Activated CD4-positive, alpha-beta T cell treated with anti-CD3 and anti-CD28 coated beads, Interleukin-2, amount 10 ng/mL, durations not matched to agents 7 days and 5 days (primary cell): ENCODE measurements at places on chromosomes 6 and 20. TPM values are rescaled to one million over a fixed set of nuclear protein-coding genes. Genes with fewer than 3 reads are reported as not detected.

DNA sequence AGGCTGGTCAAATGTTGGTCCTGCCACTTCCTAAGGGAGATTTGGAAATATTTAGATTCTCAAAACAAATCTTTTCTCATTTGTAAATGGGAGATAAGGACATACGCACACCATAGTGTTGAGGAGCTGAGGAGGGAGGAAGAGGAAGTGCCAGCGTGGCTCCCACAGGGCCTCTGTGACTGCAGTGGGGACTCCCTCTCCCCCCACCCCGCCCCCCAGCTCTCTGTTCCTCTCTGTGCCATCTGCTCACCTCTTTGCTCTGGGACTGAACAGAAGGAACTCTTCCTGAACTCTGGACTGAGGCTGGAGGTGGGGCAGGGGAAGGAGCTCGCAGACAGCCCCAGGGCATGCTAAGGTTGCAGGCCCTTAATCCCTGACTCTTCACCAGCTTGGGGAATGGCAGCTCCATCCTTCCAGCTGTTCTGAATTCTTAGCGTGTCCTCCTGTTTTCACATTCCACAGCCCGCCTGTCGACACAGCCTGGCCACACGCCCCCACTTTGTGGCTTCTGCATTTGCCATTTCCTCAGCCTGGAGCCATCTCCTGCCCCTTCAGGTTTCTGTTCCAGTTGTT, 11.4 kb downstream of the DDX27 start:
- H3K27ac ChIP-seq: no peak overlapping the region
- H3K27me3 ChIP-seq: no peaks in the 10 kb centered on the region
- H3K4me1 ChIP-seq: peaks cover 2% of the 10 kb centered on the region
- DNase-seq: no peak

DNA sequence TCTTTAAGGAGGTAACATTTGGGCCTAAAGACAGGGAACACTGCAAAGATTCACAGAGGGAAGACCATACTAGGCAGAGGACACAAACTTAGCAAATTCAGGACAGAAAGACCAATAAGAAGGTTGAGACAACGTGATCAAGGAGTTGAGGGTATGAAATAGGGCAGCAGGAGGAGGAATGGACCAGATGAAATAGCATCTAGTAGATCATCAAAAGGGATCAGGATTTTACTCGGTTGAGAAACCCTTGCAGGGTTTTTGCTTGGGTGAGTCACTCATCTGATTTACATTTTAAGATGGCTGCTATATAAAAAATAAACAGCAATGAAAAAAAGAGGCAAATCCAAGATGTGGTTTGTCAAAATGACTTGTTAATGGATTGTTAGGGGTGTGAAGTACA, 4.7 kb downstream of the BCLAF1 start:
- no peaks in the 10 kb centered on the region for H3K27me3 ChIP-seq
- peaks cover 75% of the 10 kb centered on the region for H3K4me1 ChIP-seq
- H3K36me3 ChIP-seq: peaks cover 60% of the 10 kb centered on the region
- DNase-seq: no peak
- H3K4me3 ChIP-seq: peak overlapping the region; percentile 4

DNA sequence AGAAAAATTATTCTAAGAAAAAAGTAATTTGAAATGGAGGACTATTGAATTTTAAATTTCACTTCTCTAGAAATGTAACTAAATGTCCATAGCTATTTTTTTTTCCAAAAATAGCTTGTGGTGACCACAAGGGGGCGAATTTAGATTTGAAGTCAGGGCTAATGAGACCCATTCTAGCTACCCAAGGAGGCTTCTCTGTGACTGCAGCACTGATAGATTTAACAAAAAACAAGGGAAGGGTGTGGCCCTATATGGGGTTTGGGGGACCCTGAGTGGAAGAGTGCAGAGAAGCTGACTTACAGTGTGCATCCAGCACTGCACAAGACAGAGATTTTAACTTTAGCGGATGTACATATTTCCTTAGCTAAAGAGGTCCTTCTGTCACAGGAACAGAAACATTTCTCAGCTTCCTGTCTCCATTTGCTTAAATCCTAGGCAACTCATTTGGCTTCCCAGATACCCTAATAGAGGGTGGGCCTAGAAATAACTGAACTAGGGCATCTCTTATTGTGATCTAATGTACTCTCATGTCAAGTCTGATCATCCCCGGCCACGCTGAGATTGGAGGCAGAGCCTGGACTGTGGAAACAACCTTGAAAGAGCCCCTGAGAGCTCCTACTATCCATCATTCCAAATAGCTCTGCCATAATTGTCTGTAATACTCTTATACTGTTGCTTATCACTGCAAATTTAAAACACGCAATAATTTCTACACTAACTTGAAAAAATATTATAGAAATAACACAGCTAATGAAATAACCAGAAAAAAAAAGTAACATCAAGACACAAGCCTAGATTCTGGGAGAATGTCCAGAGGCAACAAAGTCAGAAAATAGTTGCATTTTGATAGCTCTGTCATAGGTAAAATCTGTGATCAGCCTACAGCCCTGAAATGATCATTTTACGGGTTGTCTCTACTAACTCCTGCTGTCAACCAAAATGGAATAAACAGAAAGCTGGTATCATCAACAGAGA, 93.6 kb downstream of the SNAP91 start:
- H3K36me3 ChIP-seq: no peaks in the 10 kb centered on the region
- no peaks in the 10 kb centered on the region for H3K4me1 ChIP-seq
- no peak overlapping the region for H3K4me3 ChIP-seq

- H3K27ac ChIP-seq: no peak overlapping the region
- peaks cover 52% of the 10 kb centered on the region for H3K27me3 ChIP-seq
- no peak overlapping the region for H3K4me3 ChIP-seq
- no peak for DNase-seq
Observed at GRCh38 chr6:31299947-31300346, 28.1 kb upstream of the HLA-C start.

GRCh38 chr6:28203201-28203600, 21.9 kb upstream of the ZSCAN9 start:
- peaks cover 61% of the 10 kb centered on the region for H3K27me3 ChIP-seq
- H3K4me1 ChIP-seq: peaks cover 18% of the 10 kb centered on the region
- H3K4me3 ChIP-seq: no peak overlapping the region
- DNase-seq: no peak

GRCh38 chr20:9995510-9996272, 39.1 kb upstream of the ANKEF1 start:
- no peak for DNase-seq
- H3K4me1 ChIP-seq: no peaks in the 10 kb centered on the region
- no peaks in the 10 kb centered on the region for H3K27me3 ChIP-seq
- no peak overlapping the region for H3K27ac ChIP-seq
- H3K4me3 ChIP-seq: no peak overlapping the region

DNA sequence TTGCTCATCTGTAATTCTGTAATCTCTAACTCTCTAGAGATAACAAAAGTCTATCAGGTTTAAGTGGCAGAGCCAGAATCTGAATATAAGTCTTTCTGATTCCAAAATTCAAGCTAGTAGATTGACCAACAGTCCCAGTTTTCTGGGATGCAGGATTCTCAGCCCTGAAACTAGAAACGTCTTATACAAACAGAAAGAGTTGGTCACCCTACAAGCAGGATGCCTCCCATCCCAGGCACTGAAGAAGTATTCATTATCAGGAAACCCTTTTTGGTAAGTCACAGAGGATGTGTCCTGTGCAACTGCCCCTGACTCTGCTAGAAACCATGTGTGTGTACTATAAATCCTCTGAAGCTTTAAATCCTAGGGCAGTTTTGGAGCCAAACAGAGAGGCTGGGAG, 135.0 kb downstream of the CARMIL1 start:
- H3K4me3 ChIP-seq: no peak overlapping the region
- peaks cover 7% of the 10 kb centered on the region for H3K36me3 ChIP-seq
- peaks cover 39% of the 10 kb centered on the region for H3K4me1 ChIP-seq
- H3K27me3 ChIP-seq: no peaks in the 10 kb centered on the region
- H3K27ac ChIP-seq: no peak overlapping the region

EFCAB8 gene
- 1.2 TPM for total RNA-seq

MAS1 gene
- total RNA-seq: not detected

TRIM15 gene
- total RNA-seq: not detected

ZSCAN23 gene
- 1.7 TPM for total RNA-seq

B3GALT4 gene
- total RNA-seq: 21.5 TPM

C6orf132 gene
- 0.02 TPM for total RNA-seq
